H9 (cell line): ENCODE measurements at places on chromosomes 11 and 22. TPM values are rescaled to one million over a fixed set of nuclear protein-coding genes. Genes with fewer than 3 reads are reported as not detected.

DNA sequence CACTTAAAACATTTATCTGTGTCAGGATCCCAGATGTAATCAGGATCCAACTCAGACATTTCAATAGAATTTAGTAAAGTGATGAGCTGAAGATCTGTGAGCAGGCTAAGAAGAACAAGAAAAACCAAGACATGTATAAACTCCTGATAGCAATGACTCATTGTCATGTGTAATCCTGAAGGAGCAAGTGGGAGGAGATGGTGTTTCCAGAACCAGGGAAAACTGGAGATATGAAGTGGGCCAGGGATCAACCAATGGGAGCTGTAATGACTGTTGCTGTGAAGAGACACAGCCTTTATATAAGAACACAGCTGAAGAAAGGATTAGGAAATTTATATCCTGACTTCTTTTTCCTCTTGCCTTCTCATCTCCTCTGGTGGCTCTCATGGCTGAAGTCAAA, 682.5 kb upstream of the ARHGAP42 start:
- no peak for DNase-seq

GRCh38 chr11:124233376-124233775, 7.5 kb upstream of the OR8G1 start:
- DNase-seq = no peak

KCTD14 gene
- 12.5 and 13.8 TPM in 2 replicates for total RNA-seq

NAA40 gene
- 43.9 and 44.4 TPM in 2 replicates for total RNA-seq

- no peak for DNase-seq
These were observed 4.7 kb upstream of the FOLH1 start for GRCh38 chr11:49213026-49213560.
